Kidney (tissue), 22 donors: ENCODE measurements at places on chromosomes 11 and 22.
A peak's percentile ranks its signal among the peaks of the same experiment; 100 is the strongest.

DNA sequence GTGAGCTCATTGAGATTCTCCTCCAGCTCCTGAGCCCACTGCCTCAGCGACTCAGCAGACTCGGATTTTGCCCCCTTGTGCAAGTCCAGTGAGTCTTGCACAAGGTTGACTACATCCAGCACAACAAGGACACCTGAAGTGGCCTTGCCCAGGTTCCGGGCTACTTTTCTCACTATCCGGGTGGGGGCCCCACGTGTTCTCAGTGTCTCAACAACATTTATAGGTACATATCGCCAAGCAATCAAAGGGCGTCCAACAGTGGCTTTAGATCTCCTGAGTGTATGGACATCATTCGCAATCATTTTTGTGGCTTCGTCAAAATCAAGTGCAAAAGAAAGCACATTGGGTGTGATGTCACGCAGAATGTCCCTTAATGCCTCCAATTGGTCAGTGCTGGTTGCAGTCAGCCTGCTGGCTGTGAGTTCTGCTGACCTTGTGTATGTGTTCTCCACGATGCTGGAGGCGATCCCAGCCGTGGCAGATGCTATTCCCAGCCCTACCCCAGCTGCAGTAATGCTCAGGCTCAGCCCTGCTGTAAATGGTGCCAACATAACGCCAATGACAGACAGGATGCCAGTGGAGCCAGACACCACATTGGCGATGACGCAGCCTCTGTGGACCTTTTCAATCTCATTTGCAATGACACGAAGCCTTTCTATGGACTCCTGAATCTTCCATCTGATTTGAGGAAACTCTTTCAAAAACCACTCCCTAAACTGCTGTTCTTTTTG is 10.3 kb downstream of the APOL4 start:
- no peak for DNase-seq
- no peaks in the 10 kb centered on the region for H3K36me3 ChIP-seq
- no peak overlapping the region for H3K4me3 ChIP-seq
- no peak overlapping the region for H3K27ac ChIP-seq
- H3K4me1 ChIP-seq: peaks cover 3% of the 10 kb centered on the region

DNA sequence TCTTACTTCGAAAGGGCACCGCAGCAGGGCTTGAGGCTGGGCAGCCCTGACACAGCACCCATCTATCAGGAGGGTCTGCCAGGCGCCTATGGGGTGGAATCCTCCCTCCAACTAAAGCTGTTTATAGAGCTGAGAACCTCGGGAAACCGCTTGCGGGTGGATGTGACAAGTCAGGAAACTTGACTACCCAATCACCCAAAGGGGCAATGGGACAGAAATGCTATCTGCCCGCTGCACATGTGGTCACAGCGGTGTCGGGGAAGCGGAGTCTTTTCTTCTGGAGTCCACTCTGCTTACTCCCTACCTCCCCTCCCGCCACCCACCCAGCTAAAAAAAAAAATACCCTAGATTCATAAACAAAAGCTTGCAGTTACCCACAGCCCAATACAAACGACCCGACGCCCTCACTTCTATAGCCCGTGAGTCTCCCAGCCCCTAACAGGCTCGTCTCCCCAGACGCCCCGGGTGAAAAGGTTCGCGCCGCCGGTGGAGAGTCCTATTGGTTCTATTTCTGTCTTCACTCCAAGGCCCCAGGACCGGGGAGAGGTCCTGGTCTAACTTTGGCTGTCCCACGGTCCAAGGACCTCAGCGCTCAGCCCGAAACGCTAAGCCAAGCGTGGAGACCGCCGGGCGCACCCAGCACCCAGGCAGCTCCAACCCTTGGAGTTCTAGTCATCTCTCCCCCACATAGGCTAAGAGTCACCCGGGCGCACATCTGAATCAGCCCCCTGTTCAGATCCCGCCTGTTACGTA is 1.4 kb downstream of the TRPC6 start:
- H3K27ac ChIP-seq: no peak overlapping the region
- H3K27me3 ChIP-seq: no peaks in the 10 kb centered on the region
- peak; percentile 57 for DNase-seq

GRCh38 chr11:17720796-17721171 is 1.4 kb downstream of the MYOD1 start:
- no peak for DNase-seq
- H3K27ac ChIP-seq: no peak overlapping the region
- no peaks in the 10 kb centered on the region for H3K36me3 ChIP-seq
- H3K27me3 ChIP-seq: peaks cover 41% of the 10 kb centered on the region

GRCh38 chr22:30005213-30005857 is 74.9 kb upstream of the HORMAD2 start:
- no peak overlapping the region for H3K4me3 ChIP-seq
- peaks cover 4% of the 10 kb centered on the region for H3K4me1 ChIP-seq
- H3K36me3 ChIP-seq: peaks cover 44% of the 10 kb centered on the region
- H3K27me3 ChIP-seq: no peaks in the 10 kb centered on the region
- peak; percentile 91 for DNase-seq

- no peak overlapping the region for H3K27ac ChIP-seq
- H3K27me3 ChIP-seq: no peaks in the 10 kb centered on the region
- no peak for DNase-seq
- no peaks in the 10 kb centered on the region for H3K4me1 ChIP-seq
- H3K36me3 ChIP-seq: no peaks in the 10 kb centered on the region
Observed at GRCh38 chr11:73532310-73532709, 65.6 kb downstream of the FAM168A start.

- H3K4me1 ChIP-seq: no peaks in the 10 kb centered on the region
- H3K27me3 ChIP-seq: no peaks in the 10 kb centered on the region
- no peak for DNase-seq
- peak overlapping the region; percentile 92 for H3K27ac ChIP-seq
Observed at GRCh38 chr11:62610814-62611704, 1.5 kb downstream of the EML3 start.

- H3K36me3 ChIP-seq: no peaks in the 10 kb centered on the region
- no peak for DNase-seq
- no peaks in the 10 kb centered on the region for H3K4me1 ChIP-seq
Observed at GRCh38 chr22:45831394-45831793, 145.6 kb downstream of the WNT7B start.

DNA sequence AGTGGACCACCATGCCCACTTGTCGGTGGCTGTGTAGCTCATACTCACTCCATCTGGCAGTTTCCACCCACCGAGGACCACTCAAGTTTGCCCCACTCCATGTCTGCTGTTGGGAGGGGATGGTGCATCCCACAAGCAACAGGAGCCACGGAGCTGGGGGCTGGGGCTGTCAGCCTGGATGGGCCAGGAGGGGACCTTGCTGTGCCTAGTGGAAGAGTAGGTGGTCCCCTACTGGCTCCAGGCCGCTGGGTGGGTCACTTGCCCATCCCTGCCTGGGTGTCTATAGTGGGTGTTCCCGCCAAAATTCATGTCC is 57.0 kb downstream of the SMIM38 start:
- H3K4me3 ChIP-seq: no peak overlapping the region
- no peaks in the 10 kb centered on the region for H3K27me3 ChIP-seq
- H3K27ac ChIP-seq: no peak overlapping the region
- H3K36me3 ChIP-seq: no peaks in the 10 kb centered on the region

- H3K4me3 ChIP-seq: peak overlapping the region; percentile 87
- no peak for DNase-seq
- peak overlapping the region; percentile 90 for H3K27ac ChIP-seq
- no peaks in the 10 kb centered on the region for H3K27me3 ChIP-seq
- H3K4me1 ChIP-seq: peaks cover 9% of the 10 kb centered on the region
- no peaks in the 10 kb centered on the region for H3K36me3 ChIP-seq
Observed at GRCh38 chr11:74171997-74172396, 908 bp downstream of the PPME1 start.

DNA sequence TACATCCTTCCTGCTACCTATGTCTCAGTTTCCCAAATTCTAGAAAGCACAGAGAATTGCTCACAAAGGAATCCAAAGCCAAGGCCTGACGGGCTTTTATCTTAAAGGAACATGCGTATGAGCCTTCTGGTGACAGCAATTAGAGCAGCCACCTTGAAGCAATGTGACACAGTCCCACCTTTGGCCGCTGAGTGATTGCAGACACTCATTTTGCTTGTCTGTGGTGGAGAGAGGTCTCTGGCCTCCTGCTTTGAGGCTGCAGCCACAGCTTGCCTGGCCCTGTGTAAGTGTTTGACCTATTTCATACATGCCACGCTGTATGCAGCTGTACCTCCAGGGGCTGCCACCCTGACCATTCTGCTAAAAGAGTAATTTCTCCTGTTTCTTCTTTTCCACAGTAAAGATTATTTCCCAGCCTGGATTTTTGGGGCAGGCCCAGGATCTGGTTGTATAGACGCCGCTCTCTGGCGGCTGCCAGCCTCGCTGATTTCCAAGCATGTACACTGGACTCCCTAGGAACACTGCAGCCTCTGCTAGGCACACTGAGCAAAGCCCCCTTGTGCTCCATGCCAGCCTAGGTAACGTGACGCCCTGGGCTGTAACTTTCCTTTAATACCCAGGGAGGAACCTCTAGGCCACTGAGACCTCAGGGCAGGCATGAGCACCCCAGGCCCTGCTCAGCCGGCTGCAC is 1.1 kb upstream of the TMA7B start:
- no peak overlapping the region for H3K4me3 ChIP-seq
- no peak overlapping the region for H3K27ac ChIP-seq
- peaks cover 2% of the 10 kb centered on the region for H3K4me1 ChIP-seq
- H3K36me3 ChIP-seq: no peaks in the 10 kb centered on the region
- DNase-seq: no peak

DNA sequence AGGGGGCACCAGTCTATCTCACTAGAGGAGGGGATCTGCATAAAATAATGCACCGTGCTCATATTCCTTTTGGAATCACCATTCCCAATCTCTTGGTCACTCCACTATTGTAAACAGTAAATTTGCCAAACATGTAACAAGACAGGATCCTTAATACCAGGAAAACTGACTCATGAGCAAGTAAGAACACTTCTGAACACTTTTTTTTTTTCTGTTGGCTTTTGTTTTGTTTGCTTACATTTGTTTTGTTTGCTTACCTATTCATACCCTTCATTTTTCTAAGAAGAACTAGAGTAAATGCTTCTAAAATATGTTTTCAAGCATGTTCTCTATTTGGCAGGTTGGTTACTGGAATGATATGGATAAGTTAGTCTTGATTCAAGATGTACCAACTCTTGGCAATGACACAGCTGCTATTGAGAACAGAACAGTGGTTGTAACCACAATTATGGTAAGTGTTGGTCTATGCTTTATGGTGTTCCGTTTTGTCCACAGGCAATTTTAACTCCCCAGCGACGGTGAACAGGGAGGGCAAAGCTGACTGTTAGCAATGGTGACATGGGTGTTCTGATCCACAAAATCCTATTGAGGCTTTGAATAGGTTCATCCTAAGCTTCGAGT is 111.8 kb downstream of the MSANTD4 start:
- H3K4me1 ChIP-seq: no peaks in the 10 kb centered on the region
- DNase-seq: no peak
- no peak overlapping the region for H3K27ac ChIP-seq
- no peaks in the 10 kb centered on the region for H3K36me3 ChIP-seq
- H3K27me3 ChIP-seq: no peaks in the 10 kb centered on the region
- H3K4me3 ChIP-seq: no peak overlapping the region
